Gastroesophageal sphincter (tissue), 4 donors: ENCODE measurements at places on chromosomes 3 and 15. TPM values are rescaled to one million over a fixed set of nuclear protein-coding genes. Genes with fewer than 3 reads are reported as not detected.
A peak's percentile ranks its signal among the peaks of the same experiment; 100 is the strongest.

GRCh38 chr3:71728632-71729342 lies 3.6 kb upstream of the EIF4E3 start:
- no peak for ATAC-seq

DNA sequence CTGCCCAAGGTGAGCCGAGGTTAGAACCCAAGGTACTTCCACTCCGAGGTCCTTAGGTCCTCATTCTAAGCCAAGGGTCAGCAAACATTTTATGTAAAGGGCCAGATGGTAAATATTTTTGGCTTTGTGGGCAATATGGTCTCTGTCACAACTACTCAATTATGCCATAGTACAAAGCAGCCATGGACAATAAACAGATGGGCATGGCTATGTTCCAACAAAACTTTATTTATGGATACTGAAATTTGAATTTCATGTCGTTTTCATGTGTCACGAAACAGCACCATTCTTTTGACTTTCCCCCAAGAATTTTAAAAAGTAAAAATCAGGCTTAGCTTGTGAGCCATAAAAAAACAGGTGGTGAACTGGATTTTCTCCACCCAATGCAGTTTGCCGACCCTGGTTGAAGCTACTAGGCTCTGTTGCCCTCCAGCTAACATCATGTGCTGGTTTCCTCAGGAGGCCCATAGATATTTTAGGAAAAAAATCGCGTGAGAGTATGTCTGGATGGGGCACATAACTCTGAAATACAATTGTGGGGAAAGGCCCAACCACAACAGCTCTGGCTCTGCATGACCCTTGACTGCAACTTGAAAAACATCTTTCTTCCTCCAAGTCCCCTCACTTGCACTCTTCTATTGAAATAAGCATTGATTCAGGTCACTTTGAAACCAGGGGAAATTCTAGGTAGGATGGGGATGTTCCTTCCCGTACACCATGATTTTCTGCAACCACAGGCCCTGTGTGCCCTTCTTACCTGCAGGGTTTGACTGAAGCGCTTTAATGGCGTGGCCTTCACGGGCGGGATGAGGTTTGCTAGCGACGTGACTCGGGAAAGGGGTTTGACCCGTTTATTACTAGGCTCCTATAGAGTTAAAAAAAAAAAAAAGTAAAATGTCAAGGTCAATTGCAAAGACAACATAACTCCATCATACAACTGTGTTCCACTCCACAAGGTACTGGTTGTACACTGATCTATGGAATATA lies 28.5 kb downstream of the ARHGEF3 start:
- ATAC-seq, result no peak

GRCh38 chr3:64160000-64160695 lies 65.1 kb downstream of the PRICKLE2 start:
- ATAC-seq, result no peak

- no peak for ATAC-seq
Measured at GRCh38 chr3:53888232-53888631, 3.4 kb downstream of the SELENOK start.

GRCh38 chr3:31321620-31322019 lies 211.1 kb upstream of the STT3B start:
- no peak for ATAC-seq

- no peak for ATAC-seq
Measured at GRCh38 chr3:85255949-85256348, 297.2 kb downstream of the CADM2 start.

DNA sequence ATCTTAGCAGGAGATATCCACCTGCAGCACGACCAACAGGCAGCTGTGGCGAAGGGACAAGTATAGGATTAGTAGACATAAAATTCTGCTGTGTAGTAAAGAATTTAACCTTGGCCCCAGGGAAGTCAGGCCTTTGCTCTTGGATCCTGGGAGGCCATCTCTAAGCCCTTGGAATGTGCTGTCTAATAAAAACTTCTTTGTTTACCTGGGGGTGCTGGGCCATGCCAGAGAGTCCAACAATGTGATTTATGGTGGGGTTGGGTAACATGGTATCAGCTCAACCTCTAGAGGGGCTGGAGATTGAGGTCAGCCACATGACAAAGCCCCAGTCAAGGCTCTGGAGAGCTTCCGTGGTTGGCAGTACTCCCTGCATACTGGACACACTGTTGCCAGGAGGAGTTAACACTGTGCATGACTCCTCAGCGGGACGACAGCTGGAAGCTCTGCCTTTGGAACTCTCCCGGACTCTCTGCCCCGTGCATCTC lies 52.4 kb downstream of the HEG1 start:
- peak; percentile 89 for ATAC-seq

DNA sequence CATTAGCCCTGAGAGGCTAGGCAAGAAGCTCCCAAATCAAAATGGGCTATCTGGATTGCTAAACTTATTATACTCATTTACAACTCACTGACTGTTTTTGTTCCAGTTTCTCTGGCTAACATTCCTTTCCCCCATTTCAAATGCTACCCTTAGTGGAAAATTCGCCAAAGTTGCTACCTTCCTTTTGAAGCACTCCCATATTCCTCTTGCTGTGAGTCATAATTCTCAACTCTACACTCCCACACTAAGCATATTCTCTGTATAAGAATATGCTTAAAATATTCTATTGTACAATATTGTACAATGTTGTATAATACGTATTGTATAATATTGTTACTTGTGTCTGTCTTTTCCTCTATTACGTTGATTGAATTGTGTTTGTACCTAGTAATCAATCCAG lies 398.6 kb downstream of the PYDC2 start:
- no peak for ATAC-seq

DNA sequence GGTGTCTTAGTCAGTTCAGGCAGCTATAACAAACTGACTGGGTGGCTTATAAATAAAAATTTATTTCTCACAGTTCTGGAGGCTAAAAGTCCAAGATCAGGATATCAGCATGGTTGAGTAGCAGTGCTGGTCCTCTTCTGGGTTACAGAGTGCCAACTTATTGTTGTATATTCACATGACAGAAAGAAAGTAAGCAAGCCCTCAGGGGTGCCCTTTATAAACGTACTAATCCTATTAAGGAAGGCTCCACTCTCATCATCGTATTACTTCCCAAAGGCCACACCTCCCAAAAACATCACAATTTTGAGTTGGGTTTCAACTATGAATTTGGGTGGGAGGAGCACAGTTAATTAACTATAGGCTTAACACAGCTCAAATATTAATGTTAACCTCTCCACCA lies 653.0 kb downstream of the DIPK2A start:
- no peak for ATAC-seq

- peak; percentile 19 for ATAC-seq
Measured at GRCh38 chr3:118801899-118802298, 232.7 kb downstream of the IGSF11 start.

DNA sequence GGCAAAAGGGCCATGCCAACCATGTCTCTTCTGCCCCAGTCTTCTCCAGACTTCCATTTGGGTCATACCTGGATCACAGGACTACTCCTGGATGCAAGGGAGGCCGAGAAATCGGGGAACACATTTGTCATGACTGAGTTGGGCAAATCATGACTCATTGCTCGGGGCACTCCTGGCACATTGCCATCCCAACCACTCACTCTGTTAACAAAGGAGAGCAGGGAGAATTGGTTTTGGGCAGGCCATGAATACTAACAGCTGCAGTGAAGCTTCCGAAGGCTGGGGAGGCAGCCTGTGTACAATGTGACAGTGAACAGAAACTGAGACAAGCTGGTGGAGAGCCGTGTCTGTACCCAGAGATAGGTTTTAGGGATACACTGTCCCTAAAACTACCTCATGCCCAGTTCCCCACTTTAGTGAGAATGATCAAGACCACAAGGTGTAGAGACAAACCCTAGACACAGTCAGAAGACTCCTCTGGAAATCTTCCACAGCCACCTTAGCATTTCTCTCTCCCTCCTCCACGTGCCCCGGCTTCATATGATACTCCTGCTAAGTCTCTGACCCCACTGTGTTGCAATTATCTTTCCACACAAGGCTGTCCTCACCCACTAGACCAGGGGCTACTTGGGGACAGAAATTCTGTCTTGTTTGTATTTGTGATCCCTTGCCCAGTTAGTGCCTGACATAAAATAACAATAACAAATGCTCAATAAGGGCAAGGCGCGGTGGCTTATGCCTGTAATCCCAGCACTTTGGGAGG lies 10.5 kb upstream of the BUB1B start:
- no peak for ATAC-seq

GRCh38 chr3:24120434-24120833 lies 175.3 kb downstream of the NR1D2 start:
- ATAC-seq, result no peak

GRCh38 chr3:171415070-171415469 lies 45.1 kb downstream of the TNIK start:
- no peak for ATAC-seq

DNA sequence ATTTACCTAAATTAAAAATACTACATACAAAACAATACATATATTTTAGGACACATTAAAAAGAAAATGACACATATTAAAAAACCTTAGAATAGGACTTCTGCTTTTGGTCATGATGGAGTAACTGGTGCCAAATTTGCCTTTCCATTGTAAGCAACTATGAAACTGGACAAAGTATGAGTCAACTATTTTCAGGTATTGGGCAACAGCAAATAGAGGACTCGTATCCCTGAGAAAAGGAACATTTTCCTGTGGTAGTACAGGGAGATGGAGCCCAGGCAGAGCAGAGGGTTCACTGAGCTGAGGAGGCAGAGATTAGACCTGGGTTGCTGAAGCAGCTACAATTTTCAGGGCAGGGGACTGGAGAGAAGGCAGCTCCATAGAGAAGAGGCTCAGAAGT lies 14.7 kb downstream of the CCR1 start:
- ATAC-seq, result peak; percentile 16

- ATAC-seq, result no peak
Measured at GRCh38 chr3:126693921-126694320, 10.1 kb upstream of the CHCHD6 start.

The PRSS50 gene
- total RNA-seq, result not detected

The ALAS1 gene
- 31.6 TPM for total RNA-seq

The SEMA5B gene
- 0.32 TPM for total RNA-seq

The COX5A gene
- total RNA-seq, result 105 TPM

The EPHB1 gene
- total RNA-seq, result 2.5 TPM

The ZWILCH gene
- 3.5 TPM for total RNA-seq

The VEPH1 gene
- total RNA-seq, result 2.3 TPM

The CYP1A1 gene
- total RNA-seq, result not detected

The ADPRH gene
- 10.2 TPM for total RNA-seq

The CHRD gene
- total RNA-seq, result 27.4 TPM
